MCF 10A (cell line): ENCODE measurements at places on chromosomes 13 and 19.

DNA sequence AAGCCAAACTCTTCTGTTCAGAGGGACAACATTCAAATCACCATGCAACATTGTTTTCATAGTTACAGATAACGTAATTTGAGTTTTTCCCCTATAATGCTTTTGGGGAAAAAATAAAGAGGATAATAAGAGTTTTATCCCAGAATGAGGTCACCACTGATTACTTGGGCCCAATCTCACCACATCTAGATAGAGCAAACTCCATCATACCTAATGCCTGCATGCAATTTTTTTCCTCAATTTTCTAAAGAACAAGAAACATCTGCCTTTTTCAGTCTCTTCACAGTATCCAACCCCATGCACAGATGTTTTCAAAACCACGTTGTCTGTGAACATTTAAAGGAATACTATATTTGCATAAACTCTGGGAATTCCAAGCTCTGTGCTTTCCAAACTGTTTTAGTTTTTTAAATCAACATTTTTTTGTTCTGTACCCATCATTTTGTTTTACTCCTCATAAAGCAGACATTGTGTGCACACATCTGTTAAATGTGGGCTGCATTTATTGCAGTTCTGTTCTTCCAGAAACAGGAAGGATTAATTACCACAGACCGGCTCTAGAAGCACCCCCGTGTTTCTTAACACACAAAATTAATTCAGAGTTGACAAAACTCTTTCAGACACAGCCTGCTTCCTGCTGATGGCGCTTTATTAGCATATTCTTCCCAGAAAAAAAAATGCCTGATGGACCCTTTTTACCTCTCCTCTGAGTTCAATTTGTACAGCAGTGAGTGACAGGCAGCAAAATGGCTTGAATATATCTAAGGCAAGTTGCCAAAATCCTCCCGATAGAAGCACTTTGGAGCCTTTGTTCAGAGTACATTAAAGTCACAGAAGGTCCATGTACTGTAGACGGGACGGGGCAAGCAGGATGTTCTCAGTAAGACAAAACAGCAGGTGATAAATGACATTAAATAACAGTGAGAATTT is 1171.9 kb downstream of the EFNB2 start:
- DNase-seq = no peak

DNA sequence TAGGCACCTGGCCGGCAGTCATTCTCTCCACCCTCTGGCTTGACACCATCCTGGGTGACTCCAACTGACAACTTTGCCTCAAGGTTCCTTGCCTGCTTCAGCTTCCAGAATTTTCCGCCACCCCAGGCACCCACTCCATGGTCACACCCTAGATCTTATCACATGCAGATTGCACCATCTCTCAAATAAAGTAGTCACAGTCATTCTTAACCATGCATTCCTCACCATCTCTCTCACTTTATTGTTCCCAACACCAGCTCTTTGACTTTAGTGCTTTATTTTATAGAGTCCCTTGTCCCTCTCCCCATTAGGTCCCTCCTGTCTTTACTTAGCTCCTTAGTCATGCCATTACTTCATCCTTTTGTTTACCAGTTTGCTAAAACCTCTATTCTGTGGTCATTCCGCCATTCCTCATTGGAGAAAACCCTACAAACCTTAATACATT is 351.7 kb downstream of the SPRY2 start:
- DNase-seq = no peak

GRCh38 chr13:49594576-49594975 is 9.2 kb upstream of the RCBTB1 start:
- DNase-seq = no peak

DNA sequence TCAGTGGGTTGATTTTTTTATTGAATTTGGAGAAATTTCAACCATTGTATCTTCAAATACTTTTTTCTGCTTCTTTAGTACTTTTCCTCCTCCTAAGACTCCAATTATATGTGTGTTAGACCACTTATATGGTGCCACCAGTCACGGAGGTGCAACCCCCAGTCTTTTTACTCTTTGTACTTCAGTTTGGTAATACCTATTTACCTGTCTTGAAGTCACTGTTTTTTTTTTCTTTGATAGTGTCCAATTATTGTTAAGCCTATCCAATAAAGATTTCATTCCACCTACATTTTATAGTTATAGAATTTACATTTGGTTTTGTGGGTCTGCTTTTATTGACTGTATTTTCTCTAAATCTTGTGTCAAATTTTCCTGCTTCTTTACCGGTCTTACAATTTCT is 14.9 kb downstream of the ZNF283 start:
- no peak for DNase-seq

DNA sequence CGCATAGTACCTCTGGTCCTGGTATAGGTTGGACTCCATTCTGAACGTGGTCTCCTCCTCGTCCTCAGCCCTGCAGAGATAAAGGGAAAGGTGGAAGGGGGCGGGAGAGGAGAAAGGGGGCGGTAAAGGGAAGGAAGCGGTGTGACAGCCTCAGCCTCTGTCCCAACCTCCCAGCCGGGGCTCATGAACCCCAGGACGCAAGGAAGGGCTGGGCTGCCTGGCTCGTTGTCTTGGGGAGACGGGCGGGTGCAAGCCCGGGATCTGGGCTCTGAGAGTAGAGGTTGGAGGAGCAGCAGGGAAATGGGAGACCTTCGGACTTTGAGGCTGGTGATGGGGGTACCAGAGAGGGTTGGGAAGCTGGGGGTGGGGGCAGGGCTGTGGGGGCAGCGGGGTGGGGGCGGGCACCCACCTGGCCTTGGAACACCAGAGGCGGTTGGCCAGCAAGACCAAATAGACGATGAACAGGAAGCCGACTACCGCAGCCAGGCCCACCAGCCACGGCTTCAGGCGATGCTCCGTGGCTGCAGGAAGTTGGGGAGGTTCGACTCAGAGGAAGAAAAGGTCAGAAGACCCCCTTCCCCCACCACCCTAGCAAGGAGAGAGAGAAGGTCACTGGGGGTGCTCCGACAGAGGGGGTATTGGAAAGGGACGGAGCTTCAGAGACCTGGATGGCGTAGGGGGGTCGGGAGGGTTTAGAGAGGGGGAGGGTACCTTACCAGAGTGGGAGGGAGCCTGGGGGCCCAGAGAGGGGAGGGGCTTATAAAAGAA is 1.7 kb downstream of the SMIM24 start:
- no peak for DNase-seq

- no peak for DNase-seq
Observed at GRCh38 chr13:58855283-58855682, 1223.7 kb downstream of the PCDH17 start.

- DNase-seq = no peak
Observed at GRCh38 chr13:65613004-65613403, 1617.1 kb downstream of the PCDH9 start.

DNA sequence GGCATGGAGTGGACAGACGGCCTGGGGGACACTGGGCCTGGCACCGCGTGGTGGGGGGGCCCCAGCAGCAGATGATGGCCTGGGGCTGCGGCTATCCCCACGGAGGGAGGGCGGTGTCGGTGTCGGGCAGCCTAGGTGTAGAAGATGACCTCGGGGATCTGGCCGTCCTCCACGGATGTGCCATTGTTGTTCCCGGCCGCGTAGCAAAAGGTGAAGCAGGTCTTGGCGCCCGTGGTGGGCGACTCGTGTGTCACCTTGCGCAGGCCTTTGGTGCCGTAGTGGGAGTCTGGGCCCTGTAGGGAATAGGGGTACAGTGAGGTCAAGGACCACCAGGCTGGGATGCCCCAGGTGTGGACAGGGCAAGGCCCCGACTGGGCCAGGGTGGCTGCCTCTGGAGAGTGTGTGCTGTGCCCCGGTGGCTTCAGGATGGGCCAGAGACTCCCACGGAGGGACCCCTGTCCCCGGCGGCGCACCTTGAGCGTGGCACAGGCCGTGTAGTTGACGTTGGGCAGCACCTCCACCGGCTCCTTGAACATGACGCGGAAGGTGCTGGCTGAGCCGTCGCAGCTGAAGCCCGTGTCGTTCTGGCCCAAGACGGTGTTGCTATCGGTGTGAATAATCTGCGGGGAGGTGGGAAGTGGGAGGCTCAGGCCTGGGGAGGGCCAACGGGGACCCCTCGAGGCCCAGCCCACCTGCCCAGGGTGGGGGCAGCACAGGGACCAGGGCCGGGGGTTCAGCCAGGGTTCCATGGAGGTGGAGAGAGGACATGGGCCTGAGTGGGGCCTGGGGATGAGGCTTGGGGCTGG is 29.0 kb downstream of the BTBD2 start:
- no peak for DNase-seq

- DNase-seq = no peak
Observed at GRCh38 chr19:42328106-42328505, 2.7 kb downstream of the MEGF8 start.

DNA sequence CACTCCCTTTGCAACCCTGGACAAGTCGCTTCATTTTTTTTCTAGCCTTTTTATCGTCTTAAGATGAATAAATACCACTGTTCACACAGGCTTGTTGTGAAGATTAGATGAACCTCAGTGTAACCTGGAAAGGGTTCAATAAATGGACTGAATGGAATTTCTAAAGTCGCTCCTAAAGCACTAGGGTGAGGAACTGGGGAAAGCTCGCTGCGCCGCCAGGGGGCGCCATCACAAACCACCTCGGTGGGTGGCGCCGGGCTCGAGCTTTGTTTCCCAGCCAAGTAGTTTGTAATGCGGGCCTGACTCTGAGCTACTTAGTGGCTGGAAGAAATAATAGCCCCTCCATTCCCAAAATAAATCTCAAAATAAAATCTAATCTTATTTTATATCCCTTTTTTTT is 2.2 kb upstream of the CEACAM6 start:
- DNase-seq = peak; percentile 65

- peak; percentile 55 for DNase-seq
Observed at GRCh38 chr13:53150568-53150967, 122.0 kb downstream of the OLFM4 start.

DNA sequence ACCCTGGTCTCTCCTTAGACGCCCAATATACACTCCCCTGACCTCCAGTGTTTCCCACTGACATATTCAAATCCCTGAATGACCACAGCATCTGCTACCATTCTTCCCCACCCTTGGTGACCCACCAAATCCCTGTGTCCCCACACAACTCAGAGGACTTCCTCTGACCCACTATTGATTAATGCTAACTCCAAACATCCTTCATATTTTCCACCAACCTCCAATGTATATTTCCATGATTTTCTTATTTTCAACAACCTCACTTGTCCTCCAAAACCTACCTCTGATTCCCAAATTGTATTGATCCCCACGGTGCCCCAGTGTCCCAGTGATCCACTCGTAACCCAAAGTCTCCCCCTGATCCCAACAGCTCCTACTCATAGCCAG is 526 bp upstream of the DMWD start:
- no peak for DNase-seq

DNA sequence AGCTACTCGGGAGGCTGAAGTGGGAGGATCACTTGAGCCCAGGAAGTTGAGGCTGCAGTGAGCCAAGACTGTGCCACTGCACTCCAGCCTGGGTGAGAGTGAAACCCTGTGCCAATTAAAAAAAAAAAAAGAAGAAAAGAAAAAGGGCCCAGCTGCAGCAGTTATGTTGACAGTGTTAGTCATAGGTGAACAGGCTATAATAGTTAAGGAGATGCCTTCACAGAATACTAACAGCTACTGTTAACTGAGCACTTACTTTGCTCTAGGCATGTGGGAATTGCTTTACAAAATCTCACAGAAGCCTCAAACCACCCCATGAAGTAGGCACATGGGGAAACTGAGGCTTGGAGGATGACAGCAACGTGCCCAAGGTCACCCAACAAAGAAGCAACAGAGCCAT is 3.9 kb downstream of the FBXO17 start:
- no peak for DNase-seq

- peak; percentile 14 for DNase-seq
Observed at GRCh38 chr13:110957181-110957884, 42.5 kb upstream of the ANKRD10 start.
